Stimulated activated CD8-positive, alpha-beta memory T cell treated with anti-CD3 and anti-CD28 coated beads, Interleukin-7, amount 100 ng/mL, for 24 hours (primary cell): ENCODE measurements at places on chromosomes 3 and 15.

DNA sequence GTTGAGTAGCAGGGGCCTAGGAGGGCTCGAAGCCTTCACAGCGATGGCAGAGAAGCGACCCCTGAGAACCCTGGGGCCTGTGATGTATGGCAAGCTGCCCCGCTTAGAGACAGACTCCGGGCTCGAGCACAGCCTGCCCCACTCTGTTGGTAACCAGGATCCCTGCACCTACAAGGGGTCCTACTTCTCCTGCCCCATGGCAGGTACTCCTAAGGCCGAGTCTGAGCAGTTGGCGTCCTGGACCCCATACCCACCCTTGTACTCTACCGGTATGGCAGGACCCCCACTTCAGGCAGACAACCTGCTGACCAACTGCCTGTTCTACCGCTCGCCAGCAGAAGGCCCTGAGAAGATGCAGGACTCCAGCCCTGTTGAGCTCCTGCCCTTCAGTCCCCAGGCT lies 4.3 kb downstream of the C15orf39 start:
- no peak for DNase-seq

DNA sequence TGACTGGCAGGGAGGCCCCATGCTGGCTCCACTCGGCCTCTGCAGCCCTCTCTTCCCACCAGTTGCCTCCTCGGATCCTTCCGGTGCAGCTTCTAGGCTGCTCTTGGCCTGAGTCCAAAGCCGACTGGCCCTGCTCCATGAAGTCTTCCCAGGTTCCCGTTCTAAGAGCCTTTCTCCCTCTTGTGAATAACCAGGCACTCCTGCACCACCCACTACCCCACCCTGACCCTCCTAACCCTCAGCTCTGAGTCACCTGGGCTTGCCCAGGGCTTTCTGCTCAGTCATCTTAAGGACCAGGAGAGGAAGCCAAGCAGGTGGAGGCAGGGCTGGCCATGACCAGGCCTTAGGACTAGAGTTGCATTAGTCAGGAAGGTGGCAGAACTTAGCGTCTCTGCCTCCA lies 28.1 kb upstream of the CNBP start:
- no peak for DNase-seq

DNA sequence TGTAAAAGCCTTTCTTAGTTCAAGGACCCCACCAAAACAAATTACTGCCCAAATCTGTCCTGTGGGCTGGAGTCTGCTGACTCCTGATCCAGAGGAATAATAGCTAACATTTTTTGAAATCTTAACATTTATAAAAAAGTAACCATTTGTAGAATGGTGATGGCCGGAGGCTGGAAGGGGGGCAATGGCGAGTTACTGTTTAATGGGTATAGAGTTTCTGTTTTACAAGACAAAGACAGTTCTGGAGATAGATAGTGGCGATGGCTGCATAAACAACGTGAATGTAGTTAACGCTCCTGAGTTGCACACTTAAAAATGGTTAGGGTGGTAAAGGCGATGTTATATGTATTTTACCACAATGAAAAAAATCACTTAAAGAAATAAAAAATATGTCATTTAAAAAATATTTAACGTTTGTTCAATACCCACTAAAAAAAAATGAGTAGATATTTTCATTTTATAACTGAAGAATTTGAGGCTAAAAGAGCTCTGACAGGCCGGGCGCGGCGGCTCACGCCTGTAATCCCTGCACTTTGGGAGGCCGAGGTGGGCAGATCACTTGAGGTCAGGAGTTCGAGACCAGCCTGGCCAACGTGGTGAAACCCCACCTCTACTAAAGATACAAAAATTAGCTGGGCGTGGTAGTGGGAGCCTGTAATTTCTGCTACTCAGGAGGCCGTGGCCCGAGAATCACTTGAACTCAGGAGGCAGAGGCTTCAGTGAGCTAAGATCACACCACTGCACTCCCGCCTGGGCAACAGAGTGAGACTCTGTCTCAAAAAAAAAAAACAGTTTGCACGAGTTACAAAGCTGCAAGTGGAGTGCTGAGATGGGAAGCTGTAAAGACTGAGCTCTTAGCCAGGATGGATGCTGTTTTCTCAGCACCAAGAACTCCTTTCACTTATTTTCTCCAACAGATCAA lies 37.6 kb downstream of the IGF2BP2 start:
- no peak for DNase-seq

DNA sequence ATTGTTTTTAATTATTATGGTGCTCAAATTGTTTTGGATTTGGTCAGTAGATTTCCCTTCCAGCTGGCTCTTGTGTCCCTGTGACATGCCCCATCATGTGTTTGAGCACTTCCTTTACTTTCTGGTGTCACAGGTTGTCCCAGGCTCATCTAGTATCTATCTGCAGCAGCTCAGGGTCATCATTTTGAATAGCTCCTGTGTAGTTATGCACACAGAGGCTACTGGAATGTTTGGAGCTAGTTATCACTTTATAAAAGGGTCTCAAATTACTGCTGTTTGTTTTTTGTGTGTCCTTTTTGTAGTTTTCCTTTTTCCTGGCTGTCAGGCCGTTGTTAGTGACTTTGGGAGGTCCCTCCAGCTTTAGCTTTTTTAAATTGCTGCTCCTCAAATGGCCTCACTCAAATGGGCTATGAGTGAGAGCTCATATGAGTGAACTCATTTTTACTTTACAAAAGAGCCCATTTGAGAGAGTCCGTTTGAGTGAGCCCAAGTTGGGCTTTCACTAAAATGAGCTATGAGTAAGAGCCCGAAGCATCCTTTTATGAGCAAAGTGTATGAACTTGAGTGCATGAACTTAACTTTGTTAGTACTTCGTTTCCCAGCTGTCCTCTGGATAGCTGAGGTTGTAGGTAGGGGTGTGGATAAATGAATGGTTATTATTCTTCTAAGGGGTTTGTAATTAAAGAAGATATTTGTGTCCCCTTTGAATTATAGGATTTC lies 43.8 kb downstream of the SQOR start:
- no peak for DNase-seq

- no peak for DNase-seq
Observed at GRCh38 chr3:63242124-63242523, 36.0 kb upstream of the SYNPR start.

- DNase-seq: no peak
Observed at GRCh38 chr3:118108769-118109168, 925.9 kb downstream of the IGSF11 start.

DNA sequence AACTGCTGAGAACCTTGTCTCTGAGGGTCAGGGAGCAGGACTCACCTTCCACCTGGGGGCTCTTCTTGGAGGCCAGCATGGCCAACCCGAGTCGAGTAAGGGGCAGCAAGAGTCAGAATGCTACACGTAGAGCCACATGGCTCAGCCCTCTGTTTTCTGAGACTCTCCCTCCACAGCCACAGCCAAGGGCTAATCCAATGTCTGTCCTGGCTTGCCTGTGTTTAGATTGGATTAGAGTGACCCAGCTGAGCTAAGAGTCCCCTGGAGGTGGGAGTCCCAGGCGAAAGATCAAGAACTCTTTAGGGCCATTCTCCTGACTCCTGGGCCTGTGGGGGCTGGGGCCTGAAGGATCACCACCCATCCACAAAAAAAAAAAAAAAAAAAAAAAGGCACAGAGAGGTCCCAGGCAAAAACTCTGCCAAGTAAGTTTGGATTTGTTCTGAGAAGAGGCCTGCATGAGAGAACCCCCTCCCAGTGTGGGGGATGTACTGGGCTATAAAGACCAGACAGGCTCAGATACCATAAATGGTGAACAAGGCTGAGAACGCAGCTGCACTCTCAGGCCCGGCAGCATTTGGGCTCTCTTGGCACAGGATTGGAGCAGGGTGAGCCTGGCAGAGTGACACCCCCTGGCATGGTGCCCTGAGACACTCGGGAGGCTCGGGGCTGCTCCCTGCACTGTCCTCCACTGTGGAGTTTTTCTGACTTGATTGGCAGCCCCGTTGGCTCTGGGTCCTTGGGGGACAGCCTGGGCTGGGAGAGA lies 88.0 kb upstream of the OSBPL11 start:
- no peak for DNase-seq

DNA sequence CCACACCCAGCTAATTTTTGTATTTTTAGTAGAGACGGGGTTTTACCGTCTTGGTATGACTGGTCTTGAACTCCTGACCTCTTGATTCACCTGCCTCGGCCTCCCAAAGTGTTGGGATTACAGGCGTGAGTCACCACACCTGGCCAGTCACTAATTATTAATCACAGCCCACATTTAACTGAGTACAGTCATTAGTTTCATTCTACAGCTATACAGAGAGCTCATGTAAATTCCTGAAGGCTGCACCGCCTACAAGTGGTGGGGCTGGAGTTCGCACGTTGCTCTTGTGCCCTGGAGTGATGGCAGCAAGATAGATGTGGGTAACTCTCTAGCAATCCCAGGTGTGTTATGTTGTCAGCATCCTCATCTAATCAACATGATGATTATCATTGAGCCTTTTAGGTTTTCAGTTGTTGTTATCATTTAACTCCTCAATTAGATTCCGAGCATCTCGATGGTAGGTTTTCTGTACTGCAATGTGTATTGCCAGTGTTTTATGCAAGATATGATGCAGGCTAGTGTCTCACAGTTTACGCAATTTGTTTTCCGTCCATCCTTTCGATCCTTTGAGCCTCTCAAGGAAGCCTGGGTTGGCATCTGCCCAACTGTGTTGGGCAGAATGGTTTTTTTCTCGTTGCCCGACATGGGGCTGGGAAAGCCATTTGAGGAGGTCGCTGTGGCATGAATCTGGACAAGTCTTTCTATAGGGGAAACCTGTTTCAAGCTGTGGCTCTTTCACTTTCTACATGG lies 216.3 kb downstream of the LPP start:
- no peak for DNase-seq
